Renal pelvis (tissue), 12 donors: ENCODE measurements at places on chromosomes 5 and 9.
A peak's percentile ranks its signal among the peaks of the same experiment; 100 is the strongest.

DNA sequence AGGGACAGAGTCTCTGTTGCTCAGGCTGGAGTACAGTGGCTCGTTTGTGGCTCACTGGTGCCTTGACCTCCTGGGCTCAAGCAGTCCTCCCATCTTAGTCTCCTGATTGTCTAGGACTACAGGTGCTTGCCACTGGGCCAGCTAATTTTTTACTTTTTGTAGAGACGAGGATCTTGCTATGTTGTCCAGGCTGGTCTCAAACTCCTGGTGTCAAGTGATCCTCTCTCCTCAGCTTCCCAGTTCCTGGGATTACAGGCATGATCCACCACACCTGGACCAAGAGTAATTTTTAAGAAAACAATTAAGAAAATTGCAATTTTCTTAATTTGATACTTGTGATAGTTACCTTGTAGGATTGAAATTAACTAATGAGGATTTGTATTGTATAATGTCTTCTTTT lies 73.9 kb downstream of the GPBP1 start:
- no peak for DNase-seq

DNA sequence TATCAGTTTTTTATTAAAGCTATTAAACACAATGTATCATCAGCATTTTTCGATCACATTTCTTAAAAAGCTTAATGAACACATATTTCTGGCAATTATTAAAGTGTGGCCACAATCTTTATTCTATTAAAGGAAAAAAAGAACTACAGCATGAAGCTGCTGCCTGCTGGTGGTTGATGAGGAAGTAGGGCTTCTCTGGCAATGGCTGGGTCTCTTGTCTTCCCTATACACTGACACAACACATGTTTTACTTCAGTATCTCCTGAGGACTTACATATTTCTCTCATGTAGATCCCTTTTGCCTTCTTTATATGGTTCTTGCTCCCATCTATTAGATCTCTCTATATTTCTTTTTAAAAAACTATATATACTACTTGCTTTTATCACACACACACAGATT lies 590.7 kb downstream of the RAB3C start:
- DNase-seq, result no peak

DNA sequence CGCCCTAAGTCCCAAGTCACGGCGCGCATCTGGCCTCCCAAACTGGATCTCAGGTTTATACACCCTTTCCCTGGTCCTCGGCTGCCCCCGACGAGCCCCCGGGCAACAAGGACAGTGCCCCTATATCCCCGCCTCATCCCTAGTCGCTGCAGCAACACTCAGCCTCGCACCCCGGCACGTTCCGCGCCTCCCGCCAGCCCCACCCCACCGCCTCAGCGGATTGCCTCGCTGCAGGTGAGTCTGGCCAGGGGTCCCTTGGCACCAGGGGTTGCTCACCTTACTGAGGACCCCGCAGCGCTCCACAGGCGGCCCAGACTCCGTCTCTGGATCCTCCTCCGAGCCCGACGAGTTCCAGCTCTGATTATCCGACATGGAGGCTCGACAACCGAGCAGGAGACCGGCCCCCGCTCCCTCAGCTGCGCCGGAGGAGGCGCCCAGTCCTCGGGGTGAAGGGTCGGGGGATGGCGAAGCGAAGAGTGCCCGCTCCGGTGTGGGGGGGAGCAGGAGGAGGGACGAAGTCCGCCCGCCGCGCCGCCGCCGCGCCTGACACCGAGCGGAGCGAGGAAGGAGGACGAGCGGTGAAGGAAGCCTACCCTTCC lies 494 bp downstream of the CERT1 start:
- peak; percentile 24 for DNase-seq

DNA sequence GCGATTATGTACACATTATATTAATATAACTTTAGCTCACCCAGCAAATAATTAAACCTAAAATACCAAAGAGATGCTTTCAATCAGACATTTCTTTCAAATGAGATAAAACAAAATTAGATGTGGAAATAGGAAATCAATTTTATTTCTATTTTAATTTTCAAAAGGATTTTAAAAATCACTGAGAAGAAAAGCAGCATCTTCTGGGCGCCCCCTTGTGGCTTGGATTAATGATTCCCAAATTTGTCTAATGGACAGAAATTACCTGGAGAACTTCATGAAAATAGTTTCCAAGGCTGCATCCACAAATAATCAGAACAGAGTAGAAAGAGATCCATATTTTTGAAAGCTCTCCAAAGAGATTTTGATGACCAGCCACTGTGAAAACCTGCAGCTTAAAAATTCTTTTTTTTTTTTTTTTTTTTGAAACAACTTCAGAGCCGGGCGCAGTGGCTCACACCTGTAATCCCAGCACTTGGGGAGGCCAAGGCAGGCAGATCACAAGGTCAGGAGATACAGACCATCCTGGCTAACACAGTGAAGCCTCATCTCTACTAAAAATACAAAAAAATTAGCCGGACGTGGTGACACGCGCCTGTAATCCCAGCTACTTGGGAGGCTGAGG lies 50.9 kb upstream of the CEMIP2 start:
- DNase-seq, result peak; percentile 28

DNA sequence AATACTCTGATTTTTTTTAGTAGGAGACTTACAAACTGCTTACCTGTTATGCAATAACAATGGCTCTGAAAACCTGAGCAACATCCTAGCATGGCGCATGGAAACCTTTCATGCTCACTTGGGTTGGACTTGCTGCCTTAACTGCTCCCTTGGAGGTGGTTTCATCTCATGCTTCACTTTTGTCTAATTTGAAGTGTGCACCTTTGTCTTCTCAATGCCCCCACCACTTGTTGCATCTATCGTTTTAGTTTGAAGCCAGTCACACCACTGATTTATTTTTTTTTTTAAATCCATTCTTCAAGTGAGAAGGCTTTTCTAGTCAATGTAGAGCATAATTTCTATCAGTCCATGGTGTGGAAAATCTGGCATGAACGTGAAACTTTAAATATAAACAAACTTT lies 63.2 kb downstream of the CFAP90 start:
- no peak for DNase-seq

GRCh38 chr5:66666778-66667177 lies 70.6 kb downstream of the MAST4 start:
- no peak for DNase-seq

DNA sequence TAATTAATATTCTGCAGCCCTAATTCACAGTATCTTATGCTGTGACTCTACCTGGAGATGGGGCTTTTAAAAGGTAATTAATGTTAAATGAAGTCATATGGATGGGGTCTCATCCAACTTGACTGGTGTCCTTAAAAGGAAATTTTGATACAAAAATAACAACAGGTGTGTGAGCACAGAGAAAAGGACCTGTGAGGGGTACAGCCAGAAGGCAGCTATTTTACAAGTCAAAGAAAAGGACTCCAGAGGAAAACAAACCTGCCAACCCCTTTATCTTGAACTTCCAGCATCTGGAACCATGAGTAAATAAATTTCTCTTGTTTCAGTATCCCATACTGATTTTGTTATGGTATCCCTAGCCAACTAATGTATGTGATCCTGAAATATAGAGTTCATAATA lies 250.3 kb downstream of the TMEM232 start:
- no peak for DNase-seq

DNA sequence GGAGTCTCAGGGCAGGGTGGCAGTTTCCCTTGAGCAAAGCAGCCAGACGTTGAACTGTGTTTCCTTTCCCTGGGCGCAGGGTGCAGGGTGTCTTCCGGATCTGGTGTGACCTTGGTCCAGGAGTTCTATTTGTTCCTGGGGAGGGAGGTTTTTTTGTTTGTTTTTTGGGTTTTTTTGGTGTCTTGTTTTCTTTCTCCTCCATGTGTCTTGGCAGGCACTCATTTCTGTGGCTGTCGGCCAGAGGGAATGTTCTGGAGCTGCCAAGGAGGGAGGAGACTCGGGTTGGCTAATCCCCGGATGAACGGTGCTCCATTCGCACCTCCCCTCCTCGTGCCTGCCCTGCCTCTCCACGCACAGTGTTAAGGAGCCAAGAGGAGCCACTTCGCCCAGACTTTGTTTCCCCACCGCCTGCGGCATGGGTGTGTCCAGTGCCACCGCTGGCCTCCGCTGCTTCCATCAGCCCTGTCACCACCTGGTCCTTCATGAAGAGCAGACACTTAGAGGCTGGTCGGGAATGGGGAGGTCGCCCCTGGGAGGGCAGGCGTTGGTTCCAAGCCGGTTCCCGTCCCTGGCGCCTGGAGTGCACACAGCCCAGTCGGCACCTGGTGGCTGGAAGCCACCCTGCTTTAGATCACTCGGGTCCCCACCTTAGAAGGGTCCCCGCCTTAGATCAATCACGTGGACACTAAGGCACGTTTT lies 3.5 kb upstream of the PHYHD1 start:
- no peak for DNase-seq

DNA sequence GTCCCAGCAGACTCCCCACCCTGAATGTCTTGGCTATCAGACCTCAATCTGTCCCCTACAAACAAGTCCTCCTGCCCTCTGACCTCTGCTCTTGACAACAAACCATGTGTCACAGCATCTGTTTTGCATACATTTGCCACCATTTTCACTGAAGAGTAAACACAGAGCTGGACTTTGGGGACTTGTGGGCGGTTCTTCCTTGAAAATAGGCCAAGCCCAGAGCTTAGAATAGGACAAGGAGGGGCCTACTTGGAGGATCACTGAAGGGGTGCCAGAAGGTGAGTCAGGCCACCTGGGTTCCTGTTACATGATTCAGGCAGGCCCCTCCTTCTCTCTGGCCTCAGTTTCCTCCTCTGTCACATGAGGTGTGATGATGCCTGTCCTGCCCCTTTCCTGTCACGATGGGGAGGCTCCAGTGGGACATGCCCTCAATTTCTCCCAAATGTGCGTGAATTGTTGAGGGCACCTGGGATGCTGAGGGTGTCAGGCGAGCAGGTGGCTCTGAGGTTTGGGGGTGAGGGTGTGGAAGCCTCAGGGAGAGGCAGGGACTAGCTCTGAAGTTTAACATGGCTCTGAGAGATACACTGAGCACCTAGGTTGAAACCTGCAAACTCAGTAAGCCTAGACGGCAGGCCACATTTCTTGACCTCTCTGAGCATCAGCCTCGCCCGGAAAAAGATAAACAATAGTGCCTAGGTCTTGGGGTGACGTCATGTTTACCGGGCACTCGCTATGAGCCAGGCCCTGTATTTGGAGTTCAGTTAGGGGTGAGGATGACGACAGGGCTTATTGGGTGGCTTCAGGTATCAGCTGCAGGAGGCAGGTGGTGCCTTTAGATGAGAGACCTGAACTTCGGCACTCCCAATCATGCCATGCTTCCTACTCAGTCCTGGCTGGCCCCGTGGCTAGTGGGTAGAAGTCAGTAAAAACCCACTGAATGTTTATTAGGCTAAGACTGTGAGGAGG lies 107.6 kb upstream of the PITX1 start:
- no peak for DNase-seq

GRCh38 chr5:54785729-54786591 lies 199.4 kb downstream of the ESM1 start:
- no peak for DNase-seq
